Uterus (tissue), 4 donors: ENCODE measurements at places on chromosomes 2 and 18. TPM values are rescaled to one million over a fixed set of nuclear protein-coding genes. Genes with fewer than 3 reads are reported as not detected.

The C1QL2 gene
- not detected for total RNA-seq

GRCh38 chr2:15212249-15212648 is 348.9 kb downstream of the NBAS start:
- no peak for DNase-seq

GRCh38 chr2:37366773-37367172 is 22.3 kb downstream of the QPCT start:
- DNase-seq: no peak

DNA sequence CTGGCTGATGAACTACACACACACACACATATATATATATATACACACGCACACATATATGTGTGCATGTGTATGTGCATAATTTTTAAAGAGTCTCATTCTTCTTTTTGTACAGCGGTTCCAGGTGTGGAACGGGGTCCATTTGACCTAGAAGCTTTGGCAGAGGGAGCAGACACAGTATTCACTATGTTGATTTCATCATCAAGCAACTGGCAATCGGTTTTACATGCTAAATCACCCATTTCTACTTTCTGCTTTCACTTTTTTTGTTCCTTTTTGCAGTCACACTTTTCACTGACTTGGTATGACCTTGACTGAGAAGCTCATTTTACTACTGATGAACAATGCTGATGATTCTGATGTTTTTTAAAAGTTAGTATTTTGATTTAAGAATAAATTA is 63.0 kb upstream of the PGAP1 start:
- DNase-seq: no peak

DNA sequence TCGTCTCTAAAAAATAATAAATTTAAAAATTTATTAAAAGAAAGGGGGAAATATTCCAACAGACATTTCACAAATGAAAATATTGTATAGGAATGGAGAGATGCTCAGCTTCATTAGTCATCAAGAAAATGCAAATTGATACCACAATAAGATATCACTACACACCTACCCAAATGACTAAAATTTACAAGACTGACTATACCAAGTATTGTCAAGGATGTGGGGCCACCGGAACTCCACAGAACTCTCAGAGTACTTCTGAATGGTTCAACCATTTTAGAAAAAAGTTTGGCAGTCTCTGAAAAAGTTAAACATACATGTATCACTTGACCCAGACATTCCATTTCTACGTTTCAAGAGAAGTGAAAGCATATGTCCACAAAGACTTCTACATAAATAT is 163.4 kb downstream of the EHBP1 start:
- DNase-seq: no peak

DNA sequence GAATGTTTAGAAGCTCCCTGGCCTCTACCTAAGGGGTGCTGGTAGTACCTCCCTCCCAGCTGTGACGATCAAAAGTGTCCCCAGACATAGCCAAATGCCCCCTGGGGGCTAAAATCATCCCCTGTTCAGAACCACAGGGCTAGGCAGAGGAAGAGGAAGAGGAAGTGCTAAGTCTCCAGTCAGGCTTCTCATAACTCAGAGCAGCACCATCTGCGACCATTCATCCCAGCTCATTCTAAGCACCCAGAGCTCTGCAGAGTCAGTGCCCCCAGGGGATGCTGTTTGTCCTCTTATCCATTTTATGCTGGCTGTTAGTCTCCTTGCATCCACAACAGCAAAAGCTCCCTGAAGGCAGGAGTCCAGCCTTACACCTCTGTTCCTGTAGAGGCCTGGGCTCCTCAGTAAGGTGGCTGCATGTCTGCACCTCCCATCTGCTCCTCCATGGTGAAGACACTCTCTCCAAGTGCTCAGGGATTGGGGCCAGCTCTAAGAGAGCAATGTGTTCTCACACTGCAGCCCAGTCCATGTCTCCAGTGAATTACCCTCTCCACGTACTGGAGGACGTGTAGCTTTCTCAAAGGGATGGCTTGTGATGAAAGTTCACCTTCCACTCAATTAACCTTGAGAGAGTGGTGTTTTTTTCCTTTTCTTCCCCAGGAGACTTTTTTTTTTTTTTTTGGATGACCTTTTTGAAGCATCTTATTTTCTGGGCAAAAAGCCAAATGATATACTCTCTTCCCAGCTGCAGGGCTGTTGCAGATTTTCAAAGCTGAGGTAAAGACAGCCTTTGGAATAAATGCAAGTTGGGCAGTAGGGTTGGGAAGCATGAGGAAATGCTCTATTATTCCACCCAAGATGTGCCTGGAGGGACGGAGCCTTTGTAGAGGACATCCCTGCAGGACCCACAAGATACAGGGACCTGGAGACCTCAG is 158.9 kb upstream of the SLC14A2 start:
- DNase-seq: peak; percentile 31
